ENCODE measurements at places on chromosomes 7 and 10.

DNA sequence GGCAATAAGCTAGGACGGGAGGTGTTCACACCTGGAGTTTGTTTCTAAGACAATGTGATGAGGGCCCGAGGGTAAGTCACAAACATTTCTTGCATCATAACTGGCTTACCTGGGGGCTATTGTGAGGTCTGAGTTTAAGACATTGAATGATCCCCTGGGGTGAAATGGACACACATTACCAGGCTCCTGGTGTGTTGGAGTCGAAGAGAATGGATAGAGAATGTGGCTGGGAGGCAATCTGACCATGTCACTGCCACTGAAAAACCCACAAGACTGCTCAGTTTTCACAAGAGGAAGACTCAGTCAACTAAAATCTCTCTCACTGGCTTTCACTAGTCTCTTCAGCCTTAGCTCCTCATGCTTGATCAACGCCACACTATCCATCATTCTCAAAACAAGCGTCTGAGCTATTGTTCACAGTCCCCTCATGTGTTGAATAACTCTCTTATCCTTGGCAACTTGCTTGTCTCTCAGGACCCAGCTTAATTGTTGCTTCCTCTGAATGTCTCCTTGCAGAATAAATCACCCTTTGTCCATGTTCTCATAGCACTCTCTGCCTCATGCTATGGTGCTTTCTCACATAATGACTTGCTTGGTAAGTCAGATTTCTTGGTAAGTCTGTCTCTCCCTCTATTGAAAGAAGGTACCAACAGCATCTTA lies at the start of gene C10orf120:
Gene C10orf120 (minus strand): TSS at position 51 of the 660 bp plus-strand sequence. CDS start 56 bp downstream, outside the sequence.
- no peak for DNase-seq

GRCh38 chr7:96949766-96950165 lies 55.6 kb upstream of the DLX6 start:
- no peak for DNase-seq

- DNase-seq = peak; percentile 23
Measured at GRCh38 chr10:4981722-4982471, 18.7 kb downstream of the AKR1C1 start.

GRCh38 chr7:75804004-75804403 lies 9.6 kb downstream of the CCL24 start:
- DNase-seq = no peak

DNA sequence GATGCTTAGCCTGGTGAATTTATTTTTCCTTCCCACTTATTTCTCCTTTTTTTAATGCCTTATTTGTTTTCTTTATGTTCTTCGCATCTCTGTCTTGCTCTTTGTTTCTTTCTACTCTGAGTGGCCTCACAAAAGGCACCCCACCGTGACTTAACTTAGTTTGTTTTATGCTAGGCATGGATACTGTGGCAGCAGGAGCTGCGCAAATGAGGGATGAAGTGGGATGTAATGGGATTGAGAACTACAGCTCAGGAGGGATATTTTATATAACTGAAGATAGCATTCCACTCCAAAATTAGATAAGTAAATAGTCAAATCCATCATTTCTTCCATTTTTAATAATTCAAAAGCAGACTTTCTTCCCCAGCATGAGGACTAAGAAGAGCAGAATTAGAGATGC lies 1.7 kb upstream of the CACNA2D1 start:
- DNase-seq = no peak

- DNase-seq = no peak
Measured at GRCh38 chr10:43596546-43596945, 9.7 kb upstream of the ZNF485 start.

DNA sequence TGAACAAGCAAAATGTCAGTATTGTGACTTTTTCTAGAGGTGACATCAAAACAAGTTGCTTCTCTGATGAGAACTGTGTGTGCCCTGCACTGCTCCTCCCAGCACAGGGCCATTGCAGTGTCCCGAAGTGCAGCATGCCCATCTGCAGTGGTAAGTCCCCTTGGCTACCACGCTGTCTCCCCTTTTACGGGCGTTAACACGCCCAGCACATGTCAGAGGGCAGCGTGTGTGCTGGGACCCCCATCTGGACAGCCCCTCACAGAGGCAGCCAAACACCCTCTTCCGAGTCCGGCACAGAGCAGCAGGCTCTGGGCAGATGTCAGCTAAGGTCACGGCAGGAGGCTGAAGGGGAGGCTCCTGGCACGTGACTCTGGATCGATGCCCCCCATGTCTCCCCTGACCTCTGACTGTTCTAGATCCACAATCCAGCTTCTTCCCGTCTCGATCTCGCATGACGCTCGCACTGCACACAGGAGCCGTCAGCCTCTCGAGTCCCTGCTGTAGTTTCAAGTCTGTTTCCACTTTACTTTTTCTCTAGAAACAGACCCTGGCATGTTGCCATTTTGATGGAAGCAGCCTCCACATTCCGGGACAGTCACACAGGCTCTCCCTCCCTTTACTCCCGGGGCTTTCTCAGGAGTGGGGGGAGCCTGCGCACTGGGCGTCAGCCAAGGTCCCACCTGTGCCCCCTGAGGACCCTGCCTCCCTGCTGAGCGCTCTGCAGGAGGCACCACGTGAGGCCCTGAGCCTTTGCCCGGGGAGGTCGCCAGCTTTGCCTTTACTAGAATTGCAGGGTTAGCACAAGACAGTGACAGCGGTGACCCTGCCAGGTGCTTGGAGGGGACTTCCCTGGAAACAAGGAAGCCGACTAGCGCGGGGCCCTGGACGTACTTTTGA lies 133.8 kb downstream of the TCERG1L start:
- DNase-seq = peak; percentile 23

DNA sequence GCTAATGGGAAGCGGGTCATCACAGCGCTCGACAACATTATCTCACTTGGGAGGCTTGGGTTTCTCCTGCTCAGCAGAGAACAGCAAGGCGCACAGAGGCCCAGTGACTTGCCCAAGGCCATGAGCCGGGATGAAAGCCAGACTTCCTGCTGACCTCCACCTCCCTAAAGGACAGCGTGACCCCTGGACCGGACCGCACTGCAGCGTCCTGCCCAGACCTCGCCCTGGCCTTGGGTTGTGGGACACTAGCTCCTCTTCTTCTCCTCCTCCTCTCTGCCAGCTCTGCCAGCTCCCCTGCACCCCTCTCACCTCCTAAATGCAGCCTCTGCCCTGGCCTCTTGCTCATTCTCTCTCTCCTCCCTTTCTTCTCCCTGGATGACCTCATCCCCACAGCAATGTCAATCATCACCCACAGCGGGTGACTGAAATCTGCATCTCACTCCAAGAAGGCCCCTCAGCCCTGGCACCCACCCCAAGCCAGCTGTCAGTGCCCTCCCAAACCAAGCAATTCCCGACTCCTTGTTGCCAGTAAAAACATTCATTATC lies 19.4 kb downstream of the SPOCK2 start:
- no peak for DNase-seq

DNA sequence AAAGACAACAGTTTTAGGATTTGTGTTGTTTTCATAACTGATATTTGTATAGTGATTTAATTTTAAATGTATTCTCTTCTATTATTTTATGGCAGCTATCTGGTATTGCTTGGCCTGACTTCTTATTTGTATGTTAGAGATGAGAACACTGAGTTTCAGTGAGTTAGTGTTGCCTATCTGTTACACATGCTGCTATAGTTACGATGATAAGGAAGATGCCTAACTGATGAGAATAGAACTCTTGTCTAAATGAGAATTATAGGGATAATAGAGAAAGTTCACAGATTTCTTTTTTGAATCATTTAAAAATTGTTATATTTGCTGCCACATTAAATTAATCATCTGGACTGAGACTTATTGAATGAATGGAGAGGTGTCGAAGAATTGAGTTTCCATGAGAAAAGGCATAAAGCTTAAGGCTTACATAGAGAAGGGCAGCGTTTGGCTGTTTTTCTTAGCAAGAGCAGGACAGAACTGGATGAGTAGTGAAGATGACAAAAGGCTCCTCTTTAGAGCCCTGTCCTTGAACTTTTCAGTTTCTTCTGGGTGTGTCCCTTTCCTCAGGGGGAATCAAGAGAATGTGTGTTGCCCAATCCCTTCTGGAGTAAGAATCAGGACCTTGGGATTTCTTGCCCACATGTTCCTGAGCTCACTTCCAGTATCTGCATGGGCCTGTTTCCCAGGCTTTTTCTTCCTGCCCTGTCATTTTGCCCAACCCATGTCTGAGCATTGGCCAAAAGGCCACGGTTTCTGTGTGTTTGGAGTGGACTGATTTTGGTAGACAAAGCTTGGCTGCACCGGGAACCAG lies 195.6 kb upstream of the CSTF2T start:
- peak; percentile 85 for DNase-seq

GRCh38 chr7:149879766-149880637 lies 6.2 kb downstream of the ATP6V0E2 start:
- DNase-seq = peak; percentile 53

DNA sequence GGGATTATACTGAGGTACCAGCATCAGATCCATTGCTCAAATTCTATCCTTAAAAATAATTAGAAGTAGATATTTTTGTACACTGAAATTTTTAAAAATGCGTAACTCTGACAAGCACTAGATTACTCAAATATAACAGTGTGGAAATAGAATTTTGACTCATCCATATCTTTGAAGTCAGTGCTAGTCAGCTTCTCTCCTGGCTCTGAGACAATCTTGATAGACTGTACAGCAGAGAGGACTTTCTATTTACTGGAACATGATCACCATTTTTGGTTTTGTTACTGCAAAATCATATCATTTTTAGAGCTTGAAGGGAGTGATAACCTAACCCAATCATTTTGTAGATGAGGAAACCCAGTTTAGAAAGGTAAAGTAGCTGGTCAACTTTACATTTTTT lies 195.0 kb downstream of the MTERF1 start:
- DNase-seq = no peak

DNA sequence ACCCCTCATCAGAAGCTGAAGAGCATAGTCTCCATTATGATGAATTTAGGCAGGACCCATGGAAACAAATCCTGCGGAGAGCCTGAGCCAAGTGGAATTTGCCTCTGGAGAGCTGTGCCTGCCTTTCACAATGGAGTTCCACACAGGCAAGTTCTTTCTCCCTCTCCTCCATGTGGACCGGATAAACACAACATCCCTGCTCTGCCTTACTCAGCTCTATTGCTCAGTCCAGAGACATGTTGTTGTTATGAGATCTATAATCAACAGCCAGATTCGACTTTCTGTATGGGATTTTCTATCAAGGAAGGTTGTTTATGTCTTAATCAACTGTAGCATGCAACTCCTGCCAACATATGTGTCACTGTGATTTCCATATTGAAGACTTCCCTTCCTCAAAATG lies 59.5 kb upstream of the ELMO1 start:
- DNase-seq = no peak

DNA sequence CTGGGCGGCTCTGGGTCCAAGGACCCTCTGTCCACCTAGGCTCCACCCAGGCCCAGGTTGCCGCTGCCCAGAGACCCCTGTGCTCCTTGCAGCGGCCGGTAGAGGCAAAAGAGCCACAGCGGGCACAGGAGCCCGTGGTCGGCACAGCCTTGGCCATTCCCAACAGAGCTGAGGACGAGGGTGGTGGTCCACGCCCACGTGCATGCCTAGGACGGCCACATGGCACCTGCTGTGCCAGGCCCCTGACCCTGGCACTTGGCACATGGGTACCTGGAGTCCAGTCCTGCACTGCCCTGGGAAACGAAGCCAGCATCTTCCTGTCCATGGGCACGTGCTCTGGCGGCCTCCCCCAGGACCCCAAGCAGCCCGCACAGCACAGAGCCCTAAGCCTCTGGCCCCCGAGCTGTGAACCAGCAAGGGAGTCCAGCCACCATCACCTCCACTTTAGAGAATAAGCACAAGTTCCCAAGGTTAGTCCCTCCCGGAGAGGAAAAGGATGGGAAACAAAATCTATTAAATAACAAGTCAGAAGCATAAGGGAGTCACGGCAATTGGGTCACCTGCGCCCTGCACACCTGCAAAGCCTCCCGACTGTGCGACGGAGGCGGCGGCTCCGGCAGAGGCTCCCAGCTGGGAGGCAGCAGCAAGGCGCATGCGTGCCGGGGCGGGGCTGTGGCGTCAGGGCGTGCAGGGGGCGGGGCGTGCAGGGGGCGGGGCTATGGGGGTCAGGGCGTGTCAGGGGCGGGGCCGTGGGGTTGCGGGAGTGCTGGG lies 59.1 kb downstream of the STK32C start:
- no peak for DNase-seq

- no peak for DNase-seq
Measured at GRCh38 chr10:109933984-109934565, 10.8 kb upstream of the XPNPEP1 start.

DNA sequence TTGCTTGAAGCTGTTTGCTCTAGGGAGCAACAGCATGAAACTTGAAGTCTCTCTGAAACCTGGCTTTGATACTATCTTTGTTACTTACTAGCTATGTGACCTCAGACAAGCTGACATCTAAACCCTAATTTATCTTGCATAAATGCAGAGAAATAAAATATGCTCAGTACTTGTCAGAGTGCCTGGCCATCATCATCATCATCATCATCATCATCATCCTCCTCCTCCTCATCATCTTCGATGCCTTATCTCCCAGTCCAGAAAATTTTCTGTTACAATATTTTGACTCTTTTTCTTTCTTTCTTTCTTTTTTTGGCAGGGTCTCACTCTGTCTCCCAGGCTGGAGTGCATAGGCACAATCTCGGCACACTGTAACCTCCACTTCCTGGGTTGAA lies 34.8 kb upstream of the TAX1BP1 start:
- no peak for DNase-seq

DNA sequence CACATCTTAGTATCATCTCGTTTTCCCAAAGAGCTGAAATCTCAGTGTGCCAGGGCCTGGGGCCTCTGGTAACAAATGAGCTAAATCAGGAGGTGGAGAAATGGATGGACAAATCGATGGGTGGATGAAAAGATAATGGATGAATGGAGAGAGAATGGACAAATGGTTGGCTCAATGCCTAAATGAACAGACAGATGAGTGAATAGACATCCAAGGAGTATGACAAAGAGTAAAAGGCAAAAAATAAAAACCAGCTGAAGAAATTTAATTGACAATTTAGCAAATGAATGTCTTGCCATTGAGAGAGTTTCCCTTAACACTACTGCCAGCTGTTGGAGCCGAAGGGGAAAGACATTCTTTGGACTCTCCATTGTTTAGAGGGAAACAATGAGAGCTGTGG lies 8.0 kb downstream of the SYCE1 start:
- no peak for DNase-seq

GRCh38 chr10:101566333-101567164 lies 21.5 kb downstream of the POLL start:
- no peak for DNase-seq

- DNase-seq = no peak
Measured at GRCh38 chr10:76234499-76235226, 803.2 kb downstream of the LRMDA start.

GRCh38 chr10:89206402-89207180 lies 526 bp downstream of the CH25H start:
- DNase-seq = peak; percentile 68

- DNase-seq = no peak
Measured at GRCh38 chr7:77765906-77766800, 32.1 kb downstream of the TMEM60 start.

- DNase-seq = no peak
Measured at GRCh38 chr7:133436014-133436428, 183.1 kb downstream of the EXOC4 start.

GRCh38 chr10:46273506-46274477 lies 13.0 kb upstream of the ANTXRL start:
- no peak for DNase-seq

DNA sequence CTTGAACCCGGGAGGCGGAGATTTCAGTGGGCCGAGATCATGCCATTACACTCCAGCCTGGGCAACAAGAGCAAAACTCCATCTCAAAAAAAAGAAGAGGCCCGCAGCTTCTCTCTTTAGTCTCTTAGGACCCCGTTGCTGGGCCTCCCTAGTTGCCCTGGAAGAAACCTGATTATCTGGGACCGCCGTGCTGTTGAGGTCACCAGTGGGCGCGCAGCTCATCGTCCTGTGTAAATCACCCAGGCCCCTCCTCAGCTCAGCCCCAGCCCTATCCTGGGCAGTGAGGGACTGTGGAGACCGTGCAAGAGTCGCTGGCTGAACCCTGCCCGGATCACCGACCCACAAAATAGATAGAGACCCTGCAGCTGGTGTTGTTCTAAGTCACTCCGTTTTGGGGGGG lies 85.0 kb downstream of the UNCX start:
- DNase-seq = no peak
